ENCODE measurements at places on chromosomes 1 and 21.

DNA sequence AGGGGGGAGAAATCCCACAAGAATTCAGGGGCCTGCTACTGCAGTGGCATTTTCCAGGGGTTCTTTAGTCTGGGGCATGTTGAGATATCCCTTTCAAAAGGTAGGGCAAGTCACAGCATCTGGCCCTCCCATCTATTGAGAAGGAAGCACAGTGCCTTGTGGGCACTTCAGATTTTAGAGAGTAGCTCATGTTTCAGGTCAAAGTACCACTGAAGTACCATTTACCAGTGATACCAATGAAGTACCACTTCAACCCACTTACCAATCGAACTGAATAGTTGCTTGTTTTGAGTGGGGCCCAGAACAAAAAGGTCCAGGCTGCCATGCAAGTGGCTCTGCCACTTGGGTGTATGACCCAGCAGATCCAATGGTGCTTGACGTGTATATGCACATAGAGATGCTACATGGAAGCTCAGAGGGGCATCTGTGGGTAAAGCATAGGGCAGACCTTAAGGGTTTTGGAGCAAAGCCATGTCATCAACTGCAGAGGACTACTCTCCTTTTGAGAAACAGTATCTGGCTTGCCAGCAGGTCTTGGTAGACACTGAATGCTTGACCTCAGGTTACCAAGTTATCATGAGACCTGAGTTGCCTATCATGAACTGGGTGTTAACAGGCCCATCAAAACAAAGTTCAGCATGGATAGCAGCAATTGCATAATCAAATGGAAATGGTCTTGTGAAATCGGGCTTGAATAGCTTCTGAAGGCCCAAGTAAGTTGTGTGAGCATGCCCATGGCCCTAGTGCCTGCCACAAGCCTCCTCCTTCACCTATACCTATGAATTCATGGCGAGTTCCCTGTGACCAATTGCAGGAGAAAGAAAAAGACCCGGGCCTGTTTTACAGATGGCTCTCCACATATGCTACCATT is 23.5 kb downstream of the PLA2G2D start:
- DNase-seq, result no peak

- no peak for DNase-seq
These were observed 12.7 kb upstream of the EIF4G3 start for GRCh38 chr1:21189421-21189820.

DNA sequence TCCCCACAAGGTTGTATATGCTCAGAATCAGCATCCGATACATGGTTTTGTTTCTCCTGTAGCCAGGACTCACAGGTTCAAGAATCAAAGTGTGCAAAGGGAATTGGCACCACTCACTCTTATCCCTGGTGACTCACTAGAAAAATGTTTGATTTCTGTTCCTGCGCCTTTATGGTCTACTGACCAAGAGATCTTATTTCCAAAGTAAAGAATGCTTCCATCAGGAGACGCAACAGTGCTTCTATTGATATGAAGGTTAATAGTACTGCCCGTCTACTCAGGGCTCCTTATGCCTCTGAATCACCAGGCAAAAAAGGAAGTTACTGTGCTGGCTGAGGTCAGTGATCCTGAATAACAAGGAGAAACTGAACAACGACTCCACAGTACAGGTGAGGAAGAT is 1392.0 kb upstream of the PRMT6 start:
- no peak for DNase-seq

DNA sequence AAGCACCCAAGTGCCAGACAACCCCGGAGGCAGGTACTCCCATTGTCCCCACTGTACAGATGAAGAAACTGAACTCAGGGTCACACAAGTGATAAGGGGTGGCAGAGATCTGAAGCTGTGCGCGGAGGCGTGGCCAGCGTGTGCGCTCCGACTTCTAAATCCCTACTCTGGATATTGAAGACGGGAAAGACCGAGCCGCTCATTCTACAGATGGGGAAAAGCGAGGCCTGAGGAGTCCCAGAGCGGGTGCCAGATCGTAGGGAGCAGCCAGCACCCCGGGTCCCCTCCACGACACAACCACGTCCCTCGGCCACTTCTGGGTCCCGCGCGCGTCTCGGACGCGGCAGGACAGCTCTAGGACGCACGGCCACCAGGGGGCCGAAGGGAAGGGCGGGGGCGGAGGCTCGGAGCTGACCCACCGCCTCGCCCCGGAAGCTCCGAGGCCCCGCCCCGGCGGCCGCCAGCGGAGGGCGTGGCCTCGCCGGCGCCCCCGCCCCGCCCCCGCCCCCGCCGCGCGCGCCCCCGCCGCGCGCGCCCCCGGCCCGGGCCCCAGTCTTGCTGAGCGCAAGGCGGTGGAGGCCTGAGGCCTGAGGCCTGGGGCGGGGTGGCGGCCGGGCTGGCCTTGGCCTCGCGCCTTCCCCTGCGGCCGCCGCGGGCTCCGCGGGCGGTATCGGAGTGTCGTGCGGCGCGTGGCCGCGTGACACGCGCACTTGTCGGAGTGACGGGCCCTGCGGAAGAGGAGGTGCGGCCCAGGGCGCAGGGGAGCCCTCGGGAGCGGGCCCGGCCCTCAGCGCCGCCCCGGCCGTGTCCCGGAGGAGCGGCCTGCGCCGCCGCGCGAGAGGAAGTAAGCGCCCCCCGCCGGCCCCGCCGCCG is at the start of gene H6PD:
Gene H6PD, plus strand, starts transcription at position 552 of the 873 bp plus-strand sequence. CDS start 10,161 bp downstream, outside the sequence.
- peak; percentile 59 for DNase-seq
